CD8-positive, alpha-beta T cell (primary cell): ENCODE measurements at places on chromosomes 7 and 10.

GRCh38 chr7:148727501-148728278 lies 29.0 kb downstream of the CUL1 start:
- DNase-seq, result no peak

DNA sequence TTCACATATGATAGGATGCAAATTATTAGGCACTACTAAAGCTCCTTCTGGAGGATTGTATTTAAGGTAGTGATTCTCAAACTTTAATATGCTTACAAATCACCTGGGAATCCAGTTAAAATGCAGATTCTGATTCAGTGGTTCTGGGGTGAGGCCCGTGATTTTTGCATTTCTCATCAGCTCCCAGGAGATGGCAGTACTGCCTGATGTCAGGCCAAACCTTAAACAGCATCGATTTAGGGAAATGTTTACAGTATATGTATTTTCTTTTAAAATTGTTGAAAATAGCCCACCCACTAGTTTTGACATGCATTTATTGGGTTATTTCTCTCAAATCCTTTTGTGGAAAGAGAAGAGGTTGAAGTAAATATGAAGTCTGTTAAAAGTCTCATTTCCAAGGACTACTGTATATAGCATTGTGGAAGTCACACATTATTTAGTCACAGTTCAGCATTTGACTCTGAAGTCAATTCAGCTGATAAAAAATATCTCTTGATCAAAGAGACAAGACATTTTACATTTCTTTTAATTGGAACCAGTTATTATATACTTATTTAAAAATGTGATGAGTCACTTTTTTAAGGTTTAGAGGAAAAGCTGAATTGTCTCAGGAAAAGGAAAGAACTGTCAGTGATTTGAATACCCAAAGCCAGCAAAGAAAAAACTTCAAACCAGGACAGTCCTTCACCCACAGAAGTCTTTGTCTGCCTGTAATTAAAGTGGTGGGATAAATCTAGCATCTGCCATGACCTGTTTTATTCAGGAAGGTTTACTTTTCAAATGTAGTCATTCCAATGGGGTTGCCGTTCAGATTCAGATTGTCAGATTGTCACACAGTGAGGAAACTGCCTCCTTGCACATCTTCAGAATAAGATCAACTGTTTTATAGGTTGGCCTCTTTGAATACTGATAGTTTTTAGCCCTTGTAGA lies 21.1 kb upstream of the HBP1 start:
- DNase-seq, result no peak

GRCh38 chr7:50962962-50963374 lies 180.3 kb upstream of the GRB10 start:
- no peak for DNase-seq

DNA sequence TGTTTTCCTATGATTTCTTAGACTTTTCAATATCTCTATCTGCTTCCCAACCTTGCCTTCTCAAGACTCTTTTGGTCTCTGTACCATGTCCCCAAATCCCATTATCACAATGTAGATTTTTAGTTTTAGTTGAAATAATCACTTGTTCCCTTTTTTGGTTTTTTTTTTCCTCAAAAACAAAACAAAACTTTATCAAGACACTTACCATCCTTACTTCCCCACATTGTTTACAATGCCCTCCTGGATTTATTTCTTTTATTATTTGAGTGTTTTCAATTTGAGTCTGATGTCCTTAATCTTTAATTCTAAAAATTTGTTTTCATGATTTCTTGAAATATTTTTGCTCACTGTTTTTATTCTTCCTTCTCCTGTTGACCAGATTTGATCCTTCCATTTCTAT lies 112.6 kb downstream of the CPED1 start:
- DNase-seq, result no peak

- DNase-seq, result no peak
These were observed 8.9 kb downstream of the PROSER2 start for GRCh38 chr10:11832042-11832441.

DNA sequence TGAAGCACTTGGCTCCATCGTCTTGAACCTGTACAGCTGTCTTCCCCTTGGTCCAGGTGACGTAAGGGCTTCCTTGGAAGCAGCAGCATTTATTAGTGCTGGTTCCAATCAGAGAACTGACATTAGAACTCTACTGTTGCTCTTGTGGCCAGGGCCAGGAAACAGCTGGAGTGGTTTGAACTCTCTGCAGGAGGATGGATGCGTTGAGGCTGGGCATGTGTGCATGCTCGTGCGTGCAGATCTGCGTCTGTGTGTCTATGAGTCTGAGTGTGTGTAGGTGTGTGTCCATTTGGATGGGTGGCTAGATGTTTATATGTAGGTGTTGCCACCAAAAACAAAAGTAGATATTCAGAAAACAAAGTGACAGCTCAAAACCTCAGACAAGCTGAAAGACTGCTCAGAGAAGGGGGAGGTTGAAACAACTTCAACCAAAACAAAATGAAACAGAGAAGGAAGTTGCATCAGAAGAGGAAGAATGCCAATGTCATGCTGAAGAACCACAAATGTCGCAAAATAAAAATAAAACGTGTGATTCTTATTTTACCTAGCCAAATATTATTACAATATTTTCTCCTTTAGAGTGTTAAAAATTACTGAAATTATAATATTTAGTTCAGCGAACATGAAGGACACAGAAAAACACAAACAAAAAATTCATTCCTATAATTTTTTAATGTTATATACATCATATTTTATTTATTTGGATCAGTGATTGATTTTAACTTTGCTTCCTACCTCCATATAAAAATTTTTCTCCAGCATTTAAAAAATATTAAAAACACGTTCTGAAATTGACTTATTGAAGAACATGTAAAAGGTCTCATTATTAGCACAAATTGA lies 96.1 kb upstream of the MKLN1 start:
- peak; percentile 77 for DNase-seq

DNA sequence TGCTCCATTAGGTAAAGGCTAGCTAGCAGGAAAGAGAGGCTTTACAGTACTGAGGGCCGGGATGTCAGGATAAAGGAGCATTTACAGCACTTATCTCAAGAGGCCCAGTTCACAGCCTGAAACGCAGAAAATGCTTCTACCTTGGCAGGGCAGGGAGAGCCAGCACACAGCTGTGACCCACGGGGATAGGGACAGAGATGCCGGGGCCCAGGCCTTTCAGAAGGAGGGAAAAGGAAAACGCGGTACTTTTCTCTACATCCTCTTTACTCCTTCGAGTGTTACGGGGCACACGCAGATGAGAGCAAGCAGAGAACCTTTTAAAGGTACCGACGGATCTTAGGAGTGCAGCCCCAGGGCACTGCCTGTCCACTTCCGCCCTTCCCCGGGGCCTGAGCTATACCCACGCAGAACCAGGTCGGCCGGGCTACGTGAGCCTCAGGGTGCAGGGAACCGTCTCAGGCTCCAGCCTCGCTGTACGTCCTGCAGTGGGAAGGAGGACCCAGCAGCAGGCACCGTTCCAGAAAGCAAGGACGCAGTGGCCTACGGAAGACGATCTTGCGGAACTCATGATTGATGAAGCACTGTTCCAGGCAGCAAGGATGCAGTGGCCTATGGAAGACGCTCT lies 232.3 kb downstream of the ELFN1 start:
- DNase-seq, result no peak

DNA sequence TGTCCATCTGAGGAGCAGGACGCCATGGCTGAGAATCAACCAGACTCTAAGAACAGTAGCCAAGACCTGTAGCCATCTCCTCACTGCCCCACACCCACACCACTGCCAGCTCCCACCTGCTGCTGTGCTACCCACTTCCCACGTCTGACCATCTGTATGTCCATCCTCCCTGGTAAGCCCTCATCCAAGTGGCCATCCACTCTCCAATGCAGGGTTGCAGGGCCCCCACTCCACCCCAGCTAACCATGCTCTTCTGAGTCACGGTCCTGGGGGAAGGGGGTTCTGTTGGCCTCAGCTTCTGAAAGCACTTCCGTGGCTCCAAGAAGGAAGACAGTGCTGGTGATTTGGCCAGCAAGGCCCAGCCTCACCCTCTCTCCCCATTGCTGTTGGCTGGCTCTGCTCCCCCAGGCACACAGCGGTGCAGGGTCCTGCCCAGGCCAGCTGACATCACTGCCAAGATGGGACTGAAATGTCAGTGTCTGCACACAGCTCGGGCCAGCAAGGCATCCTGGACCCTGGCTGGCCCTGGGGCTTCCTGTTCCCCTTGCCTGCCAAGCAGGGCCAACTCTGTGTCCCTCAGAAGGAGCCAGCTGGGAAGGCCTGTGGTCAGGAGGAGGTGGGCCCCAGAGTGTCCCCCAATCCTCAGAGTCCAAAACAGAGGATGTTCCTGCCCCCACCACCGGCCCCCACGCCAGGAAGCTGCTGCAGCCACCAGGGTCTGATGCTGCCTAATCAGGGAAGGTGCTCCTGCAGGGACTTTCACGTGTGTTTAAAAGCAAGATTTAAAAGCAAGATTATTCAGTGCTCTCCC lies 17.5 kb downstream of the RASGEF1A start:
- no peak for DNase-seq

GRCh38 chr10:49740346-49741107 lies 21.6 kb downstream of the OGDHL start:
- no peak for DNase-seq

GRCh38 chr10:101162677-101163076 lies 31.6 kb downstream of the TLX1 start:
- DNase-seq, result no peak

- no peak for DNase-seq
These were observed 205.8 kb upstream of the LYZL1 start for GRCh38 chr10:29083096-29083495.

DNA sequence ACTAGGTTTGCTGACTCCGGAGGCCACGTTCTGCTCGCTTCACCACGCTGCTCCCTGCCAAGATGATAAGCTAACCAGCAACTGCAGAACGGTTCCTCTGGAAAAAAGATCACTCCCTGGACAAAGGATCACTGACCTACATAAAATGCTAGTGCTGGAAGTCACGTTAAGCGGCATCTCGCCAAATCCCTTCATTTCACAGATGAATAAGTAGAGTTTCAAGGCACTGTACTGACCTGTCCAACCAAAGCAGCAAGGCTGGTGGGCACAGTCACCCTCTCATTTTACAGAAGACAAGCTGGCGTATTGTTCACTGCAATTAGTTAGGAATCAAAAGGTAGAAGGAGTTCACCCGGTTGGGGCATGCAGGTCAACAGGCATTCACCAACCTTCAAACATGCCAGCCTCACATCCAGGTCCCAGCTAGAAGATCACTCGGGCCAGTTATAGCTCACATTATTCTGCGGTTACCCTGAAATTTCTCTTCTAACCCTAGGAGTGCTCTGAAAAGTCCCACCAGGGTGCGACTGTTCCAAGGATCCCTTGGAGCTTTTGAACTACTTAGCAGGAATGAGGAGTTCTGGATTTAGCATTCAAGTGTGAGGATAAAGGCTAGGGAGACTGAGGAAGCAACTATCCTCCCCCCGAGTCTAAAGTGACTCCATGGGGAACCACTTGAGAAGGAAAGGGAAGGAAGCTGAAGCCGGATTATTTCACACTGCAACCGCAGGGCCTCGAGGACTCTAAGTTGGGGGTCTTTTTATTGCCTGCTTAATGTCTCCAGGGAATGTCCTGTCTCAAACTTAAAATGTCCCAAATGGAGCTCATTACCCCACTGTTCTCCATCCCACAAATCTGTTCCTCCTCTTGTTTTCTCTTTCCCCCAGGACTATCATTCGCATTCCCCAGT lies 32.8 kb downstream of the HIPK2 start:
- DNase-seq, result no peak

GRCh38 chr10:37549054-37549453 lies 308.4 kb downstream of the ZNF248 start:
- DNase-seq, result no peak

- DNase-seq, result no peak
These were observed 17.1 kb downstream of the CCNY start for GRCh38 chr10:35353395-35353794.

GRCh38 chr7:99459087-99459486 lies 6.9 kb downstream of the ATP5MF start:
- DNase-seq, result peak; percentile 13

- no peak for DNase-seq
These were observed 118.2 kb downstream of the ADAM12 start for GRCh38 chr10:126270111-126270510.

GRCh38 chr10:97895915-97896314 lies 46.3 kb downstream of the GOLGA7B start:
- no peak for DNase-seq

DNA sequence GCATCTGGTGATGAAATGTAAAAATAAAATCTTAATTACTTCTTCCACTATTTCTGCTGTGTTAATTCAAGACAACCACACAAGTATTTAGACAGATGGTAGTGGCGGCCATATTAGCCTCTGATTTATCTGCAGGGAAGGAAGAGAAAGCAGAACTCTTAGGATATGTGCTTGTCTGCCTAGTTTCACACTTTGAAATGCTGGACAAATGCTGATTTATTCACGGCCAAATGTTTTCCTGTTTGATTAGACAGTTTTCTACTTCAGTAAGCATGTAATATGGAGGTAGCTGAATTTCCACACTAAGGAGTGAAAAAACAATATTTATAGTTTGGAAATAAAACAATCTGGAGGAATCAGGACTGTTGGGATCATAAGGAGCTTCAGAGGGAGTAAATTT lies 158.1 kb downstream of the AGMO start:
- DNase-seq, result no peak

DNA sequence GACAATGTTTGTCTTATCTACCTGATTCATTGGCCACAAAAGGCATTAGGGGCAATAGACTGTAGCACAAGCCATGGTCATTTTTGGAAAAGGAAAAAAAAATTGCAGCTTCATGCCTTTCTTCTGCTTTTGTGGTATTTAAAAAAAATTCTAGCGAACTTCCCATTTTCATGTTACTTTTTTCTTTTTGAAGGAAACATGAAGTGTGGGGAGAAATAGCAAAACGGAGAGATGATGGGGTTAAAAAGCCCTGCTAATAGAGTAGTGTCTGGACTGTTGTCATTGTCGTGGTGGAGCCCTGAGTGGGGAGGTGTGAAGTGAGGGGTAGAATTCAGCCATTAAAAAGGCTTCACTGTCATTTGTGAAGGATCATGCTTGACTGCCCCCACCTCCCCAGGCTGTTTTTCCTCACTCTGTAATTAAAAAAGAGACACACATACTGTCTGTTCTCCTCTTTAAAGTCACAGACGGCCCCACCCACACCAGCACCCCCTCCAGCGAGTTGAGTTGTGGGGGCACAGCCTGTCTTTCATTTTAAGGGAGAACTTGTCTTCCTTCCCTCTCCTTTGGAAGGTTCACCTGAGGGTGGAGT lies 272.4 kb downstream of the CREB5 start:
- no peak for DNase-seq

DNA sequence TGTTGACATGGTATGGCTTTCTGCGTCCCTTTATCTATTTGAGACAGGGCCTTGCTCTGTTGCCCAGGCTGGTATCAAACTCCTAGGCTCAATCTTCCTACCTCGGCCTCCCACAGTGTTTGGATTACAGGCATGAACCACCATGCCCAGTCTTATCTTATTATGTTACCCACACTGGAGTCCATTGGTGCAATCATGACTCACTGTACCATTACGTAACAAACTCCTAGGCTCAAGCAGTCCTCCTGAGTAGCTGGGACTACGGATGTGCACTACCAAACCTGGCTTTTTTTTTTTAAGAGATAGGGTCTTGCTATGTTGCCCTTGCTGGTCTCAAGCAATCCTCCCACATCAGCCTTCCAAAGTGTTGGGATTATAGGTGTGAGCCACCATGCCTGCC lies 66.7 kb downstream of the CCDC3 start:
- DNase-seq, result no peak

- DNase-seq, result no peak
These were observed 67.8 kb downstream of the ZNF248 start for GRCh38 chr10:37789590-37789989.
